ENCODE measurements at places on chromosomes 2 and 18.

DNA sequence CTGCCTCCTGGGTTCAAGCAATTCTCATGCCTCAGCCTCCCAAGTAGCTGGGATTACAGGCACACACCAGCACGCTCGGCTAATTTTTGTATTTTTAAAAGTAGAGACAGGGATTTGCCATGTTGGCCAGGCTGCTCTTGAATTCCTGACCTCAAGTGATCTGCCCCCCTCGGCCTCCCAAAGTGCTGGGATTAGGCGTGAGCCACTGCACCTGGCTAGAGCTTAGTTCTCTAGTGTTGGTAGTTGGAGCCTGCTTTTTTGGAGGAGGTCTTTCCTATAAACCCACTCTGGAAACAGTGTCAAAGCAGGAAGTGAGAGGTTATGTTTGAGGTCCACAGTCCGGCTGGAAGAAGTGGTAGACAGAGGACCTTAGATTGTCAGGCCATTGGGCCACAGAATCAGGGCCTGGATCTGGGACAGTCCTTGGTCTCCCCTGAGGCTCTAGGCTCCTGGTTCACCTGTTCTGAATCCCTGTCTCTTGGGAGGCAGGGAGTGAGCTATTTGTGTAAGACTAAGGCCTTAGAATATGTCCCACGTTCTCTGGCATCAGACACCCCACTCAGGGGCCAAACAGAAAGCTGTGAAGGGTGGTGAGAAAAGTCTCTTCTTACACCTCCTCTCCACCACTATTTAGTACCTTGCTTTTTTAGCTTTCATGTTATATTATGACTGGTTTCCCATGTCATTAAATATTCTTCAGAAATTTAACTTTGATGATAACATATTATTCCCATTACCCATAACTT is 34.5 kb downstream of the PCBP1 start:
- no peak for DNase-seq

GRCh38 chr2:217975626-217976025 is 27.2 kb downstream of the TNS1 start:
- no peak for DNase-seq

DNA sequence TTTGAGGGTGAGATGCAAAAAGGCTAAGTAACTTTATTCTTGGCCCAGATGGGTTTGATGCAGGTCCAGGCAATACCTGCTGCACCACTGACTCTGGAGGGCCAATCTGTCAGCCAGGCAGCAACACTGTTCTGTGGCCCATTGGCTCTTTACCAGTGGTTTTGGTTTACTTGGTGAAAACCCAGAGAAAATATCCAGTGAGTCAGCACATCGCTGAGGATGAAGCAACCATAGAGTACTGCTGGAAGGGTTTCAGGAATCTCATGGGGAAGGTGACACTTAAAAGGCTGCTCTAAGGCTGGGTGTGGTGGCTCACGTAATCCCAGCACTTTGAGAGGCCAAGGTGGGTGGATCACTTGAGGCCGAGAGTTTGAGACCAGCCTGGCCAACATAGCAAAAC is 192.5 kb upstream of the FAM98A start:
- DNase-seq = no peak

DNA sequence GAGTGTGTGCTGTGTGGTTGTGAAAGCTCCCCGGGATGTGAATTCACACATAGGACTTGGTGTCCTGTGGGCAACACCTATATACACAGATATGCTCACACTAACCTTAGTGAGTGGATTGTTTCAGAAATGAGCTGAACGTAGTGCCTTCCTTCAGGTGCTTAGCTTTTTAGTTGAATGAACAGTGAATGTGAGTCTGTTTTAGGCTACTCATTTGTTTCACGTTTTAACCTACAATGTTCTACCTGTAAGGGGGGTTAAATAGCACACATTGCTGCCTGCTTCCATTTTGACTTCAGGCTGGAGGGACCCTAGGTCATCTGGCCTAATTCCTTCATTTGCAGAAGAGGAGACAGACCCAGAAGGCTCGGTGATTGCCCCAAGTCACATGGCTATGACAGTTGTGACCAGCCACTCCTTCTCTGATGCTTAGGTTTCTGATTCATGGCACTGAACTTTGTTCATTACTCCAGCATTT is 1.0 kb downstream of the PLEK start:
- DNase-seq = no peak
